ENCODE measurements at places on chromosomes 1 and 21. TPM values are rescaled to one million over a fixed set of nuclear protein-coding genes. Genes with fewer than 3 reads are reported as not detected.

GRCh38 chr21:33212159-33212851 lies 17.4 kb upstream of the IFNAR2 start:
- DNase-seq = no peak

The EIF4G3 gene
- 50.5 TPM for total RNA-seq

The TSPEAR gene
- not detected for total RNA-seq

GRCh38 chr1:48560116-48560515 lies 88.1 kb upstream of the SPATA6 start:
- no peak for DNase-seq

The CTH gene
- total RNA-seq = 4.9 TPM

DNA sequence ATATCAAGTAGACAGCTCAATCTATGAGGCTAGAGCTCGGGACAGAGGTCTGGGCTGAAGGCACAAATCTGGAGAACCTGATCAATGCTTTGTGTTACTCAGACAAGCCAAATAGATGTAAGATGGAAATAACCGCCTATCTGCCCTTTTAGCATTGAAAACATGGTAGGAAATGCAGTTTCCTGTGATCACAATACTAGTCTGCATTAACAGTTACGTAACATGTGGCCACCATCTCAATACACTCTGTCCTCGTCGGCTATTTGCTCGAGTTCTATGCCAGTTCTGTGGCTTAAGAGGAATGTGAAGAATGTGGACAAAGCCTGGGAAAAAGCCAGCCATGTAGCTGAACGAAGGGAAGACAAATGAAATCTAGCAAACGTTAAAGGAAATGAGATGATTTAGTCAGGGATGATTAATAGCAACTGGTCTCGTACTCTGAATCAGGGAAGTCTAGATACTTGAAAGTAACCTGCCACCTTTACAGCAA lies 73.3 kb downstream of the HSF2BP start:
- no peak for DNase-seq

Data from frontal cortex (tissue), 4 donors.